Kidney (tissue), 22 donors: ENCODE measurements at places on chromosomes 3 and 15. TPM values are rescaled to one million over a fixed set of nuclear protein-coding genes. Genes with fewer than 3 reads are reported as not detected.

Gene PRRT3
- total RNA-seq, result 3.9 TPM

Gene SCN11A
- 0.25 TPM for total RNA-seq

Gene TGM5
- total RNA-seq, result not detected

Gene ASB14
- total RNA-seq, result not detected

Gene GOLGA8G
- total RNA-seq, result not detected

Gene MNS1
- 5.6 TPM for total RNA-seq

Gene QRICH1
- 92.1 TPM for total RNA-seq

Gene ZSCAN2
- total RNA-seq, result 10.3 TPM

Gene SERINC4
- 0.13 TPM for total RNA-seq

- no peaks in the 10 kb centered on the region for H3K27me3 ChIP-seq
- no peaks in the 10 kb centered on the region for H3K4me1 ChIP-seq
- H3K27ac ChIP-seq, result peak overlapping the region; percentile 7
These were observed 40.8 kb upstream of the KLF13 start for GRCh38 chr15:31285772-31286261.

DNA sequence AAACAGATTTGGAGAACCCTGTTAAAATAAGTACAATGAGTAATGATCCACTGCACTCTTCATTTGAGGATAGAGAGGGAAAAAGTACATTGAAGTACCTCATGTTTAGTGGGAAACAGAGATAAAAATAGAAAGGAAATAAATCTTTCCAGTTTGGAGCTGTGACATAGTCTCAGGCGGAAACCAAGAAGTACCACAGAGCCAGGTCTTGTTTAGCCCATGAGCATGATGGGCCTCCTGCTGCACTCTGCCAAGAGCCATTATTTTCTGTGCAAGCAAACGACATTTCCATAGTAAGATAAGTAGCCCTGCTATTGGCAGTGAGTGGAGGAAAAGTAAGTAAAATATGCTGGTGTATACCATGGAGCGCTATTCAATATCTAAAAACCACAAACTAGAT is 796.1 kb downstream of the TBL1XR1 start:
- no peak overlapping the region for H3K4me3 ChIP-seq
- H3K27me3 ChIP-seq, result no peaks in the 10 kb centered on the region
- H3K4me1 ChIP-seq, result no peaks in the 10 kb centered on the region

- no peak for DNase-seq
- H3K27ac ChIP-seq, result no peak overlapping the region
- no peak overlapping the region for H3K4me3 ChIP-seq
These were observed 9.4 kb upstream of the CAV3 start for GRCh38 chr3:8724108-8724752.

DNA sequence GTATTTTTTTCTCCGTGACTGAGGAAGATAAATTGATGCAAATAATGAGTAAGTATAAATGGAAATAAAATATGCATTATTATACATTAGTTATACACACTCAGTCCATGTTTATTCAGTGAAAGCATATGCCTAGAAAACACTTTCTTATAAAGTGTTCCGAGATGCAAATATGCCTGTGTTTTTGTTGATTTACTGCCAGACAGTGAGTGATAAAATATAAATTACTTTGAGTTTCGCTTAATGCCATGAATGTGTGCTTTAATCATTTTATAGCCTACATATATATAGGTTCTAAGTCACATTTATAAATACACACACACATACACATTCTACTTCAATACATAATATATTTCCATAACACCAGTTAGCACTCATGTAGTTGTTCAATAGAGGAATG is 569.2 kb downstream of the UNC13C start:
- no peaks in the 10 kb centered on the region for H3K4me1 ChIP-seq
- DNase-seq, result no peak
- no peak overlapping the region for H3K27ac ChIP-seq
- no peak overlapping the region for H3K4me3 ChIP-seq
- H3K36me3 ChIP-seq, result no peaks in the 10 kb centered on the region

- H3K36me3 ChIP-seq, result no peaks in the 10 kb centered on the region
- H3K27ac ChIP-seq, result no peak overlapping the region
- H3K27me3 ChIP-seq, result no peaks in the 10 kb centered on the region
- no peak for DNase-seq
- no peak overlapping the region for H3K4me3 ChIP-seq
These were observed 57.2 kb upstream of the SLC7A14 start for GRCh38 chr3:170642882-170643601.

DNA sequence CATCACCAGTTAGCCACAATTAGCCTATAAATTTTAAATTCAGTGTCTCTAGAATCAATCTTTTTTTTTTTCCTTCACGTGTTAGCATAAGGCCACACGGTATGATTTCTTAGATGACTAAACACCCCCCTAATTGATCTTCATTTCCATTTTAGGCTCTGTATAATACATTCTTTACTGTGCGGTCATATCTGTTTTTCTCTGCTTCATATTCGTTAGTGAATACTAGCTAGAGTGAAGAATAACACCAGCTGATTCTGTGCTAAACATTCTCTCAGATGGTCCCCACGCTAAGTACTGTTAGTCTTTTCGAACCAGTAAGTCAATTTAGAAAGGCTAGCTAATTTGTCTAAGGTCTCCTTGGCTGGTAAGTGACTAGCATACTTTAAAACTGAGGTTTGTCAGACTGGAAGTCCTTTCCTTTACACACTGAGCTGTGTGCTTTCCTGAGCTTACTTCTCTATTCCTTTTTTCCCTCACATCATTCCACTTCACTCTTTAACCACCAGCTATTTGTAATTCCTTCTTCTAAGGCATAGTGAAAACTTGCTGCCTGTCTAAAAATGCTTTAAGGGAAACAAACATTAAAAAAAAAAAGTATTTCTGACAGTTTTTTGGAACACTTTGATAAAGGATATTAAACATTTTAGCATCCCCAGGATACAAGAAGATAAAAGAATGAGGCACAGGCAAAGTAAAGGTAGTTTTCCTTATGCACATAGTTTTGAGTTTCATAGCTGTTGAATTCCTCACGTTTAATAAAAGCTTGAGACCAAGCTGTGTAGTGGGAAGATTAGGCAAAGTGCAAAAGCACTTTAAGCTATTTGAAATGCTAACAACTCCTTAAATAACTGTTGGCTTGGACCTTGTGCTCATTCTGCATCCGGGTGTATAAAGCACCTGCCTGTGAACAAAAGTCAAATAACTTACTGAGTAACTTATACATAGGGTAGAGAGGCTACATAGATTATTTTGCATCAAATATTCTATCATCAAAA is 17.1 kb downstream of the ZFAND6 start:
- no peaks in the 10 kb centered on the region for H3K36me3 ChIP-seq
- H3K27ac ChIP-seq, result peak overlapping the region; percentile 19
- H3K27me3 ChIP-seq, result no peaks in the 10 kb centered on the region
- H3K4me1 ChIP-seq, result no peaks in the 10 kb centered on the region
- H3K4me3 ChIP-seq, result peak overlapping the region; percentile 15

DNA sequence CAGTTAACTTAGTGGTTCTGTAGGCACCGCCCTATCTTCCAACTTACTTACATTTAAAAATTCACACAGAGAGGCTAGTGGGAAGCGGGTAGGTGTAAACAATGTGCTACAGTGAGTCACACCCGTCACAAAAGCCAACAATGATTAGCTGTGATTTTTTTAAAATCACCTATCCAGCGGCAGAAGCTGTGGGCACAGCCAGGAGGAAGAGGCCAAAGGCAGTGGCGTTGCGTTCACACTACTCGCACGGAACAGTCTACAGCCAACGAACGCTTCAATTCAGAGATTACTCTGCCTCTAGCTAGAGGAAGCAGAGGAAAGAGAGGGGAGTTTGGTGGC is 2.5 kb upstream of the NLGN1 start:
- H3K4me3 ChIP-seq, result peak overlapping the region; percentile 81
- H3K27ac ChIP-seq, result peak overlapping the region; percentile 45
- no peak for DNase-seq
- H3K36me3 ChIP-seq, result no peaks in the 10 kb centered on the region
- peaks cover 6% of the 10 kb centered on the region for H3K4me1 ChIP-seq
- H3K27me3 ChIP-seq, result peaks cover 2% of the 10 kb centered on the region

DNA sequence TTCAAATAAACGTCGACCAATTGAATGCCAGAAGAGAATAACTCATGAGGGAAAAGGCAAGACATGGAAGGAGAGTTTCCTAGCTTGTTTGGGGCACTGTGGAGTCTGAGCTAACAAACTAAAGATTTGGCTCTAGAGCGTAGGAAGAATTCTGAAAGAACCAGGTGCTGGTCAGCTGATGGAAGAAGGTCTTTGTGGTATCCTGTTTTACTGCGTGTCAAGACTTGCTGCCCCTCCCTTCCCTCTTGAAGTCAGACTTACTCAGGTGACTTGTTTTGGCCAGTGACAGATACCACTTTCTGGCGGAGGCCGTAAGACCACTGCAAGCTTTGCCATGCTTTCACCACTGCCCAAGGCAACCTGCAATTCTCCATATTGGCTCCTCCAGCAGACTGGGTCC is 673 bp upstream of the HCLS1 start:
- H3K27ac ChIP-seq, result no peak overlapping the region
- peaks cover 28% of the 10 kb centered on the region for H3K36me3 ChIP-seq
- DNase-seq, result no peak
- H3K4me3 ChIP-seq, result no peak overlapping the region
- no peaks in the 10 kb centered on the region for H3K27me3 ChIP-seq
- H3K4me1 ChIP-seq, result peaks cover 2% of the 10 kb centered on the region

- H3K27me3 ChIP-seq, result no peaks in the 10 kb centered on the region
- no peaks in the 10 kb centered on the region for H3K36me3 ChIP-seq
- DNase-seq, result no peak
- no peaks in the 10 kb centered on the region for H3K4me1 ChIP-seq
- no peak overlapping the region for H3K4me3 ChIP-seq
These were observed 241.8 kb downstream of the ARRDC4 start for GRCh38 chr15:98202256-98202655.

- no peaks in the 10 kb centered on the region for H3K27me3 ChIP-seq
- DNase-seq, result peak; percentile 24
- no peak overlapping the region for H3K27ac ChIP-seq
- no peaks in the 10 kb centered on the region for H3K36me3 ChIP-seq
These were observed 21.0 kb upstream of the FGD5 start for GRCh38 chr3:14797731-14798130.

DNA sequence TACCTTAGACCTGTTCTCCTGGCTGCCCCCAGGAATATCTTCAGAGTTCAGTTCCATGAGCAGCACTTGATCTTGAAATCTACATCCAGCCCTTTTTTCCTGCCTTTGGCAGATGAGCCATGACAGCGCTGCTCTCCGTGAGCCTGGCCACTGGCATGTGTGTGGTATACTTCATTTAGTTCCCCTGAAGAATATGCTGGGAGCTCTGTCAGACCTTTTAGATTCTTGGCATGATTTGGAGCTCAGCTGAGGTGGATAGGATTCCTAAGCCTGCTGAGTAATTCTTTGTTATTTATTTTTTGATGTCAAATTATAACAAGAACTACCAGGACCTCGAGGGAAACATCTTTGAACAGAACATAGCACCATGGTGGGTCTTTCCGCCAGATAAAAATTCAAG is 121.7 kb downstream of the EDEM1 start:
- no peaks in the 10 kb centered on the region for H3K36me3 ChIP-seq
- peaks cover 7% of the 10 kb centered on the region for H3K4me1 ChIP-seq
- no peak overlapping the region for H3K4me3 ChIP-seq
- H3K27me3 ChIP-seq, result no peaks in the 10 kb centered on the region
- DNase-seq, result no peak

GRCh38 chr3:37779289-37780152 is 82.2 kb upstream of the CTDSPL start:
- DNase-seq, result peak; percentile 93
- no peaks in the 10 kb centered on the region for H3K36me3 ChIP-seq
- no peak overlapping the region for H3K27ac ChIP-seq
- H3K4me1 ChIP-seq, result no peaks in the 10 kb centered on the region

DNA sequence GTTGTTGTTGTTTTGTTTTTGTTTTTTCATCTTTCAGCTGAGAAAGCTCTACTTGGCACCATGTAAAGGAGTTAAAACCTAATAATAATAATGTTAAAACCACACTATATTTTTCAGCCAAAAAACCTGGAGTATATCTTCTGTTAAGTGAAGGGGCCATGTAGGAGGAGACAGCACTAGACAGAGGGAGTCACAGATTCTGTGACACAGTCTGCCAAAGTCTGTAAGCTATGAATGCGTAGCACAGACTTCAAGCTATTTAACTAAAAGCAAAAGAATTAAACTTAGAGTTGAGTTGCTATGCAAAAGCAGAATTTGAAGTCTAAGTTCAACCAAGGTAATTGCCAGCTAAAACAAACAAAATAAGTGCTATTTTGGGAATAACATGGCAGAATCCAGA is 296.0 kb upstream of the COL8A1 start:
- H3K4me3 ChIP-seq, result no peak overlapping the region
- DNase-seq, result peak; percentile 41

- no peaks in the 10 kb centered on the region for H3K27me3 ChIP-seq
- no peak overlapping the region for H3K4me3 ChIP-seq
- no peak for DNase-seq
- H3K27ac ChIP-seq, result no peak overlapping the region
These were observed 24.5 kb upstream of the GMNC start for GRCh38 chr3:190886945-190887344.

GRCh38 chr3:104291878-104292277 is 1074.8 kb upstream of the ALCAM start:
- H3K4me3 ChIP-seq, result no peak overlapping the region
- H3K27ac ChIP-seq, result no peak overlapping the region
- H3K27me3 ChIP-seq, result no peaks in the 10 kb centered on the region
- no peak for DNase-seq
- no peaks in the 10 kb centered on the region for H3K4me1 ChIP-seq

DNA sequence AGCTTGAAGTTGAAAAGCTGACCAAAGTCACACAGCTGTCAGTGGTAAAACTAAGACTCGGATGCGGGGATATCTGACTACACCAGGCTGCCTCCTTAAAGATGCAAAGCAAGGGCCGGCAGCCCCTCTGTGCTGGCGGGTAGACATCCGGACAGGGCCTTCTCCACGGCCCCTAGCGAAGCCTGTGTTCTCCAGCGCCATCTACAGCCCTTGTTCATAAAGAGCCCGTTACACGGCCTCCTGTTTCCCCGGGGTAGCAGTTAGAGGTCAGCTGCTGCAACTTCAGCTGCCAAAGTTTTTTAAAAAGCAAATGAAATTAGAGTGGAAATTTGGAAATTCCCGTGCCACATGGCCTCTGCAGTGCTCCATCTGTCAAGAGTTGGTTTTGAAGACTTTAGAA is 383.0 kb downstream of the TBL1XR1 start:
- DNase-seq, result peak; percentile 73
- no peaks in the 10 kb centered on the region for H3K36me3 ChIP-seq
- no peak overlapping the region for H3K27ac ChIP-seq
- H3K4me1 ChIP-seq, result no peaks in the 10 kb centered on the region
- no peaks in the 10 kb centered on the region for H3K27me3 ChIP-seq

DNA sequence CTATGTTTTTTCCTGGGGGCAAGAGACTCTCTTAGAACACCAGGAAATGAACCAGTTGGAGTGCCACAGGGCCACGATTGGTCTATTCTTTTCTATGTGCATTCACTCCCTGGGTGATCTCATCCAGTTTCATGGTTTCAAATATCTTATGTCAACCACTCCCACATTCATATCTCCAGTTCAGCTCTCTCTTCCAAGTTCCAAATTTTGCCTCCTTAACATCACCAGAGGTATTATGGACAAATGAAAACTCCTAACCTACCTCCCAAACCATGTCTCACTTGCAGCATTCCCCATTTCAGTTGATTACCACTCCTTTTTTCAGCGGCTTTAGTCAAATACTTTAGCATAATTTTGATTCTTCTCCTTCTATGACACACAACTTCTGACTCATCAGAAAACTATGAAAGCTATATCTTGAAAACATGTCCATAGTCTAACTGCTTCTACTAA is 203.1 kb upstream of the SEMA6D start:
- H3K4me1 ChIP-seq, result no peaks in the 10 kb centered on the region
- no peak overlapping the region for H3K27ac ChIP-seq
- no peaks in the 10 kb centered on the region for H3K27me3 ChIP-seq
- no peaks in the 10 kb centered on the region for H3K36me3 ChIP-seq
- DNase-seq, result no peak
